ENCODE measurements at places on chromosomes 5 and 9.

DNA sequence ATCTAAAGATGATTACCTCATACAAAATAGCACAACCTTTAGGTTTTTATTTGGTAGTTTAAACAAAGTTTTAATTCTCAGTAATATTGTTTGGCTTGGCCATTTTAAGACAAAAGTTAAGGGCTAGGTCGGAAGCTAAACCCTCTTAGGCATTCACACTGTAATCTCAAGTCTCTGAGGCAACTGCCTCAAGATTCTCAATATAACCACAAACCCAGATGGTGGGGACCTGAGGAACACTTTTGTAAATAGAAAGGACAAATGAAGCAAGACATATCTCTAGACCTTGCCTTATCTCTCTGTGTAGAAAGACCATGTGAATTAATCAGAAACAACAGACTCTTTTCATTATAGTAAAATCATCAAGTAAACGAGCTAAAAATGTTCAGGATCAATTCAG lies 500.2 kb upstream of the CDH6 start:
- no peak for DNase-seq

DNA sequence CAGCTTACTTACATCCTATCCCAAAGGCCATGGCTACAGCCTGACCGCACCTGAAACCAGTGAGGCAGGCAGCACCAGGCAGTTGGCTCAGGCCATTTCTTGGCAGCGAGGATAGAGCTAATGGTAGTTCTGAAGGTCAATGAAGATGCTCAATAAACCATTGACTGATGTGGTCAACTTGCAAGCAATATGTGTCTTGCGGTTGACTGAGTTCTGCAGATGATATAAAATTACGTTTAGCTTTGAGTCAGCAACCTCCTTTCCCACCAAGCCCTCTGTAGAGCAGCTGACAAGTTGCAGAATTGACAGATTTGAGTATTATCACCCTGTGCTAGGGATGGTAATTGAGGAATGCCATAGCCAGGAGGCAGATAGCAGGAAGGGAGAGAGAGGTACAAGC lies 189.0 kb upstream of the PUM3 start:
- DNase-seq = no peak

DNA sequence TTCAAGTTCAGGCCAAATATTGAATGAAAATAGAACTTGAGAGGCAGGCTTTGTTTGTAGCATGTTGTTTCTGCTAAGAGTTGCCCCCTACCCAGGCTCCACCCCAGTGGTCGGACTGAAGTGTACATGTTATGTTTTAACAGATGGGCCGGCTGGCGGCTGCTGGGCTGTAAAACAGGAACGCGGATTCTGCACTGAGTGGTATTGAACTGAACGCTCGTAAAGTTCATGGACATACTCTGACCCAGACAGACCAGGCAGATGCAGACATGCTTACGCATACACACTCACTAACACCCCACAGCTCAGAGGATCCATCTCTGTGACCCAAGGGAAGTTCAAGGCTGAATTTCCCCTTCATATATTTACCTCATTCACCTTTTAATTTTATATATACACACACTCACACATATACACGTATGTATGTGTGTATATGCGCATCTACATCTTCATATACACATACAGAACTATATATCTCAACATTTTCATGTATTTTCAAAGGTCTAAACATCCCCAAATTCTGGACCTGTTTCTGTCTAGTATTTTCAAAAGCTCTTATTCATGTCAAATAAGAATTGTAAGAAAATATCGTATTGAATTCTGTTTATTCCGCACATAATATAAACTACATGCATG lies 1.4 kb downstream of the MARCHF3 start:
- DNase-seq = no peak

DNA sequence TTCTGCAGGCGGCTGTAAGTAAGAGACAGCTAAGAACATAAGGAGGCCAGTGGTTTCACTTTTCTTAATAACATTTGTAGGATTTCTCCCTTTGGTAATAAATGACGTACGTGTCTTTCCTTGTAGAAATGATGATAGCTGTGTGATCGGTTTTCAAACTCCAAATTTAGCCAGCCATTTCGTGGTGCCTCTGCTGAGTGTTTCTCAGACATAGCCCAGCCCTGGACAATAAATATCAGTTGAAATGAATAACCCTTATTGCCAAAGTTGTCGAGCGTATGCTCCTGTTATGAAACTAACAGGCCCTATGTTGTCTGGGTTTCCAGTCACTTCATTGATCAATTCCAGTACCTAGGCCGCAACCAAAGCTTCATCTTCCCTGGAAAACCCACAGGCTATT lies 75.0 kb upstream of the MSX2 start:
- no peak for DNase-seq

- no peak for DNase-seq
Measured at GRCh38 chr9:38246833-38247232, 145.7 kb upstream of the ALDH1B1 start.

- DNase-seq = no peak
Measured at GRCh38 chr5:136061630-136062365, 33.0 kb downstream of the TGFBI start.

GRCh38 chr5:178940569-178941360 lies at the start of gene ZNF454:
Gene ZNF454, plus strand, starts transcription at chr5:178941198. Its CDS starts 1,594 bp downstream, at chr5:178942792.
- peak; percentile 3 for DNase-seq

DNA sequence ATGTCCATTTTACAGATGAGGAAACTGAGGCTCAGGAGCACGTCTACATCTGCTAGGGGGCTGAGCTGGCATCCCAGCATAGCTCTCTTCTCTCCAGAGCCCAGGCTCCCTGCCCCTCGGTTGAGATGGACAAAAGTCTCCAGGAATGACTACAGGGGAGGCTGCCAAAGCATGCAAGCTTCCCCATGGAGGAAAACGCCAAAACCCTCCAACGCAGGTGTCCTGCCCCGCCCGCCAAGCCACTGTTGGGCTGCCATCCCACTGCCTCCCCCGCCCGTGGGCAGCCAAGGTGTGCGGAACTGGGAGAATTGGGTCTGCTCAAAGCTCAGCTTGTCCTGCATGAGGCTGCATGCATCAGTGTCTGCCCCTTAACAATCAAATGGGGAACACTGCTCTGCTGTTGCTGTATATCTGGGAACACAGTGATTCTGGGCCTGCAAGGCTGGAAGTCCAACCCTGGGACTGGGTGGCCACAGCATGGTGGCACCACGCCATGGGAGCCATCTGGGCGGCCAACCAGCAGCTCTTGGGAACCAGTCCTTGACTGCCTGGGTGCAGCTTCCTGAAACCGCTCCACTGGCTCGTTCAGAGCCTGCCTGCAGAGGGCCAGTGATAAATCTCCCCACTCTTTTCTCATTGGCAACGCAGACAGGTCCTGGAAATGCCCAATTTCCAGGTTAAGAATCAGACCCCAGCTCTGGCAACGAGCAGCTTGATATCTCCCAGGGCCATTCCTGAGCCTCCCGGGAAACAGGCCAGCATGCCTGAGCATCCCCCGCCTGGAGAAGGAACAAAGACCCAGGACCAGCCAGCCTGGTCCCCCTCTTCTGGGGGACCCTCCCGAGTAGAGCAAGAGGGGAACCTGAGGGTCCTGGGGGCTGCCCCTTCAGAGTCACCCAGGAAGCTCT lies 3.5 kb downstream of the RALGDS start:
- peak; percentile 69 for DNase-seq

- no peak for DNase-seq
Measured at GRCh38 chr5:102380174-102380573, 84.1 kb upstream of the SLCO4C1 start.

GRCh38 chr5:31755676-31756230 lies 116.8 kb downstream of the PDZD2 start:
- DNase-seq = no peak

GRCh38 chr5:127370631-127371030 lies 80.0 kb downstream of the MEGF10 start:
- DNase-seq = no peak

DNA sequence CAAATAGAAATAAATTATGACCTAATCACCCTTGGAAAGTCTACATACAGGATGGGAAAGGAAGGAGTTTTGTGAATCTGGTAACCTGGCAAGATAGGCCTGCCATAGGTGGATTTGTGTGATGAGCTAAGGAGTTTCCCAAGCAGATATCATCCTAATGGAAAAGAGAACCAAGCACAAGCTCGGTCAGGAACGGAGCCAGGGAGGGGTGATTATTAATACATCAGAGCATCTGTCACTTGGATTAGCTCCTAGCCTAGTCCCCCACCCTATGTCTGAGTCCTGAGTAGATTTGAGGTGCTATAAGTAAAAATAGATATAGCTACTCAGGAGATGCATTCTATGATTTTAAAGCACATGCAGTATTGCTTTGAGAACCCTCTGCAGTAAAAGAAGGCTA lies 57.3 kb upstream of the SMARCA2 start:
- DNase-seq = no peak

GRCh38 chr5:61535828-61536227 lies 203.8 kb downstream of the ZSWIM6 start:
- no peak for DNase-seq

DNA sequence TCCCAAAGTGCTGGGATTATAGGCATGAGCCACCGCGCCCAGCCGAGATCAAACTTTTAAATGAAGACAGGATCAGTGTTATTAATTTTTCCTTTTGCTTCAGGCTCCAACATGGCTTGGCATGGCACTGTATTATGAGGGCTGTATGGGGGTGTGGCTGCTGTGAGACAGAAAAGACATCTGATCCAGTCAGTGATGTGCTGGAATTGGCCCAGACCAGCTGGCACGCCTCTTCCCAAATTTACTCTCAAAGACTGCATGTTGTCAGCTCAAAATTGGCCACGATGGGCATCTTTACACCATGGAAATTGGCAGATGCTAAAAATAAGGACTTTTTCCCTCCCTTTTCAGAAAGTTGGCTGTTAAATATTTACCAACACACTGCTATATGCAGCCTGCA lies 12.1 kb upstream of the COL27A1 start:
- DNase-seq = no peak

DNA sequence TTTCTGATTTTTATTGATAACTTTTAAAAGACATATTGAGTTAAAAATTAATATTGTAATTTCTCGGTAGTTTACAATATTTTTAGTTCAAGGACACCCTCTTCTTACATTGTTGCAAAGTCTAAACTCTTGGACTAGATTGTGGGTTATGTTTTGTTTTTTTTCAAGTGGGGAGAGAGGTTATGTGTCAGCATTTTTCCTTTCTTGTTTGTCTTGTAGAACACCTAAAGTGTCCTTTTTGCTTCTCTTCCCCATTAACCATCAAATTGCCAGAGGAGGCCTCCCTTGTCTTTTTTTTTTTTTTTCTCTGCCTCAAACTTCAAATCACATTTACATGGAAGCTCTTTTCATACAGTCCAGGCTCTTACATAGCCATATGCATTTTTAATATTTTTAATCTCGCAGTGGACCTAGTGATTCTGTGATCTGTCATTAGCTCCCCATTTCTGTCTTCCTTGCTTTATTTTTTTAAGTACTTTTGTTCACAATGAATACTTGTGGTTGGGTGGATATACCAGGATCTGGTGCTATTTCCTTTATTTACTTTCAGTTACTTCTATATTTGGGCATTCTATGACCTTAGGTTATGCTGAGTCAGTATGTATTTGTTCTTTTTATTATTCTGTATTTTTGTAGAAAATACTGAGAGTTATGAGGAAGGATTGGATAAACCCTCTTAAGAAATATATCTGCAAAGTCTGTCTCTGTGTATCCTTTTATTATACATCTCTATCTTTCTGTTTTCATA lies 2280.6 kb upstream of the ACO1 start:
- DNase-seq = no peak

DNA sequence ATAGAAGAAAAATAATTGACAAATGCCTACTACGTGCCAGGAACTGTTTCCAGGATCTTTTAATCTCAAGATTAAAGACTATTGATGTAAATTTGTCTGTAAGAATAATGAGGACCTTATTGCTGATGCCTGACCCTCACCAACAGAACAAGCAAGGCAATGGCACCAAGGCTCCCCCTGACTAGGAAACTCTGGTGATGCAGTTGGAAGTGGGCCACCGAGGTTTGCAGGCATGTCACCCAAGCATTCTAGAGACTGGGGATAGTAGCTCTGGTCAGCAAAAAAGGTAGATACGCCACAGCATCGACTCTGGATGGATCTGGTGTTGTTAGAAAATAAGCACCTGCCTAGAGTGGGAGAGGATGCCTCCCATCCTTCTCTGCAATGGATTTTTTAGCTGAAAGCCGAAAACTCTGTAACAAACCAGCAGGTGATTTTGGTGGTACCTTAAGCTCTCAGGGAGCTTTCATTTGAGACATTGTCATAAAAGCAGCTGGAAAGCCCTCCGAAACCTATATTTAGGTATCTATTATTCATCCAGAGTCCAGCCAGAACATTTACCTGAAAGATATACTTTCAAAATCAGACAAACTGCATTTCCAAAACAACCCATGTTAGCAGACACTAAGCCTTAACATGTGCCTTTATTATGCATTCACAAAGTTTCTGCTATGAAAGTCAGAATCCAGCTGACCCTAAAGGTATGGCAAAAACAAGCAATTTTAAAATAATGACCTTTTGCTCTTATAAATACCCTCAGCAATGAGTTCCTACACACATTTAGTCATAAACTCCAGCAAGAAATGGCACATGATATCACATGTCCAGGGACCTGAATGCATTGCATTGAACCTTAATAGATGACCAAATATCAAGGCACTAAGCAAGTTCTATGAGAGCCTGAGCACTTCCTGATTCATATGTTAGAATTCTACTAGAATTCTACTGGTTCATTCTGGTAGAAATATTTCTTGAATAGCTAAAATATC lies 308.4 kb downstream of the PDE4D start:
- DNase-seq = no peak

GRCh38 chr5:143418140-143418866 lies 14.8 kb upstream of the NR3C1 start:
- DNase-seq = no peak

- peak; percentile 96 for DNase-seq
Measured at GRCh38 chr9:110604171-110604601, 24.6 kb upstream of the SVEP1 start.

DNA sequence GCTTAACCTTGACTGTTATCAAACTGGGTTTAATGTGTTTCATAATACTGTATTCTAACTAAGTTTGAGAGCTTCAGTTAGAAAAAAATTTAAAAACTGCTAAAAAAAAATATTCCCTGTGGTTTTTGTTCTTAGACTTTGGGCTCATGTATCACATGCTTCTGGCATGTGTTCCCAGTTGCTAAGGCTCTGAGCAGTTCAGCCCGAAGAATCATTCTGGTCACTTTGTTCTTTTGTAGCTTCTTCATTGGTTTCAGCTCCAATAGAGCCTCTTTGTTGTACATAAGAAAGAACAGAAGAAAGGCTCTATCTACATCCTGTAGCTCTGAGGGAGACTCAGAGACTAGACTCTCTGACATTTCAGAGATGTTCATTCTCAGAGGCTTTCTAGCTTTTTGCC lies 25.6 kb downstream of the KCNN2 start:
- peak; percentile 15 for DNase-seq

DNA sequence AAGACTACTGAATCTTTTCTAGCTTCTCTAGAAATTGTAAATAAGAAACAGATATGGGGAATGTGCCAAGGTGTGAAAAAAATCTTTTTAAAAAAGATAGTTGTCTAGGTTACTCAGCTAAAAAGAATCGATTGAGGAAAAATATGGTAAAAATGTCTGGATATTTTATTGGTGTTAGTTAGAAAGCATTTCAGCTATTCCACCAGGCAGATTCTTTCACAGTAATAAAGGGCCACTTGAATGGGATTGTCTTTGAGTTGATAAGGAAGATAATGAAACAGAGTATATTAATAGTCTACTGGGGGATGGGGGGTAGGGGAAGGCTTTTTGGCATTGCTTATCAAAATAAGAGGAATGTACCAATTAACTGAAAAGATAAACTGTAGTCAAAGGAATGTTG lies 51.9 kb downstream of the SLIT3 start:
- DNase-seq = no peak

All from RPMI7951 (cell line).